ENCODE measurements at places on chromosomes 6 and 20. TPM values are rescaled to one million over a fixed set of nuclear protein-coding genes. Genes with fewer than 3 reads are reported as not detected.

Gene SLC17A2
- total RNA-seq = not detected

Gene SH3BGRL2
- 14.0 TPM for total RNA-seq

Gene XKR7
- total RNA-seq = not detected

Gene LKAAEAR1
- not detected for total RNA-seq

Gene C20orf204
- total RNA-seq = 0.83 TPM

Gene PRR18
- total RNA-seq = not detected

Gene BFSP1
- 0.67 TPM for total RNA-seq

Gene TEAD3
- 69.8 TPM for total RNA-seq

Gene KHDC1L
- not detected for total RNA-seq

Gene GATA5
- total RNA-seq = 3.8 TPM

Gene TDP2
- 25.8 TPM for total RNA-seq

Gene SLC13A3
- 2.3 TPM for total RNA-seq

Gene SYNCRIP
- total RNA-seq = 113 TPM

Gene ZBTB46
- 11.9 TPM for total RNA-seq

Gene CDKN1A
- total RNA-seq = 195 TPM
